ENCODE measurements at places on chromosomes 11 and 22. TPM values are rescaled to one million over a fixed set of nuclear protein-coding genes. Genes with fewer than 3 reads are reported as not detected.

DNA sequence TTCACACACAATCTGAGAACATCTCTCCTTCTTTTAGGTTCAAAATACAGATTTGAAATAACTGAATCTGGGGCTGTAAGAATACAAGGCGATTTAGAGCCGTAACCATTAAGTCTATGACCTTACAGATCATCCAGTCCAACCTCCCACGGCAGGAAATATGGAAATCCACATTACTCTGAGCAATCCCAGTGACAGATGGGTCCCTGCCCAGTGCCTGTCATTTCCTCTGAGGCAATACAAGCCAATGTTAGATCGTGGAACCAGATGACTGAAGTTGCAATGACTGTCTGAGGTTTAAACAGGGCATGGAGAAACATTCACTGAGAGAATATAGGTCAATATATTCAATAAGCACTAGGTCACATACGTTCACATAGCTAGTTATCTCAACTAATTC, 77.4 kb upstream of the OR5AK2 start:
- DNase-seq = no peak

- DNase-seq = peak; percentile 54
Measured at GRCh38 chr11:111441443-111441842, 62.4 kb upstream of the POU2AF1 start.

DNA sequence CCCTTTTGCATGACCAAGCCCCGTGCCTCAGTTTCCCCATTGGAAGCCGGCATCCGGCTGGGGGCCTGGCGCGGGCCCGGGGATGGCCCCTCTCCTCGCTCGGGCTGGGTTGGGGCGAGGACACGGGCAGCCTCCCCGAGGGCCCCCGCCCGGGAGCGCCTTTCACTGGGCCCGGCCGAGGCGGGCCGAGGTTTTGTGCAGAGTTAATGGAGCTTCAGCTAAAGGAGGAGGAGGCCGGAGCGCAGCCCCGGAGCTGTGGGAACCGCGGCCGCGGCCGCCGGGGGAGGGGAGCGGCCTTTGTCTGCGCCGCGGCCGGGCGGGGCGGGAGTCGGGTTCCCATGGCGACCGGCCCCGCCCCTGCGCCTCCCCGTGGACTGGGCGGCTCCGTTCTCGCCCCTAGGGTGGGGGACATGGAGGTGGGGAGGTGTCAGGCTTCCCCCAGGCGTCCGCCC, 1.4 kb upstream of the MAPK11 start:
- DNase-seq = no peak

- DNase-seq = no peak
Measured at GRCh38 chr22:47918276-47918921, 1155.9 kb downstream of the TBC1D22A start.

DNA sequence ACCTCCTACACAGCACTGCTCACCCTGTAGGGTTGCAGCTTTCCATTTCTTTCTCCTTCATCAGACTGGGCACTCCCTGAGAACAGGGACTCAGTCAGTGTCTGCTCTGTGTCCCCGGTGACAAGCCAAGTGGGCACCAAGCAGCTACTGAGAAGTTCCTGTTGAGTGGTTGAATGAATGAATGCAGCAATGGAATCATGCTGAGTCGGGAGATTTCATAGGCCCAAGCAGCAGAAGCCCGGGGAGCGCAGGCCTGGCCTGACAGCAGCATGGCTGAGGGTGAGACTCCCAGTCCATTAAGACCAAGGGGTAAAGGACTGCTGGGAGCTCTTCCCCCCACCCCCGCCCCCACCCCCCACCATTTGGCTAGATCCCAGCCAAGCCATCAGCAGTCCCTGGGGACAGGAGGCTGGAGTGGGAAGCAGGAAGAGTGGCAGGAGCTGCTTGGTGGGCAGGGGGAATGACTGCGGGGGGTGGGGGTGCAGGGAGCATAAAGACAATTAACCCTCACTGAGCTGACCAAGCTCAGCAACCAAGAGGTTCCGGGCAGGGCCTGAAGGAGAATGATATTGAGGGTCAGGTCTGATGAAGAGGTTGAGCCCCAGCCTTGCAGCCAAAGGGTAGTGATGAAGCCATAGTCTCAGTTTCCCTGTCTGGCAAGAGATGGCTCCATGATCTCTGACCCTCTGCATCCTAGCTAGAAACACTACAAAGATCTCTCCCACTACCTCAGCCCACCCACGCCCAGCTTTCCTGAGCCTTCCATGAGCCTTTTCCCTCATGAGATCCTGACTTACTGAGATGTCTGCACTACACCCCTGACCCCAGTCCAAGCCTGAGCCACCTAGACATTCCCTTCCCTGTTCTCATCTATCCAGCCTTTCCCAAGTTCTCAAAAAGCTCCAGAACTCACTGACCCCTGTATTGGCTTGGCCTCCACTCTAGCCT, 2.8 kb downstream of the PDE2A start:
- DNase-seq = no peak

- DNase-seq = no peak
Measured at GRCh38 chr22:30368420-30368819, 11.6 kb downstream of the CCDC157 start.

DNA sequence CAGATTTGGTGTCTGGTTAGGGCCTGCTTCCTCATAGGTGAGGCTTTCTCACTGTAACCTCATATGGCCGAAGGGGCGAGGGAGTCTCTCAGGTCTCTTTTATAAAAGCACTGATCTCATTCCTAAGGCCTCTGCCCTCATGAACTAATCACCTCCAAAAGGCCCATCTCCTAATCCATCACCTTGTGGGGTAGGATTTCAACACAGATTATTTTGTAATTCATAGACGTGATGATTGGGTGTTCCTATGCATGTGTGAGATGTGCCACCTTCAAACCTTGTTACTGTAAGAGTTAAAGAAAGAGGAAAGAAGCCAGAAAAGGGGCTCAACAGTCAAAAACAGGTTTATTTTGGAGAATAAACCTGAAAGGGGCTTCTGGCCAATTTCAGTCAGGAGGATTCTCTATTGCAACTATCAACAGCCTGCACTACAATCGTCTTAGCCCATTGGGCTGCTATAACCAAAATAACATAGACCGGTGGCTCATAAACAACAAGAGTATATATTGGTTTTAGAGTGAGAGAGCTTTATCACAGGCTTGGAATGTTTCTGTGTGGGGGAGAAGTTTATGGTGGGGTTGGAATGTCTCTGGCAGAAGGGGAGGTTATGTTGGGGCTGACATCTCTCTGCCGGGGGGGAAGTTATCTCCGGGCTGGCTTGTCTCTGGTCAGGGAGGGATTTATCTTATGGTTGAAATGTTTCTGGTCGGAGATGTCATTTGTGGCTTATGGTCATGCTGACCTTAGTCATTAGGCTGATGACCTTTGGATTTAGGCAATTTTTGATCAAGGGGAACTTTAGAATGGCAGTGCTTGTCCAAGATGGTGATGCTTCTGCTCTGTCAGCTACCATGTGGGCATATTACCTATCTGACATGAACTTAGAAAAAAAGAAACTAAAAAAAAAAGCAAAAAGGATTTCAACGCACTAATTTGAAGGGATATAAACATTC, 35.1 kb downstream of the CSF2RB start:
- DNase-seq = no peak

- no peak for DNase-seq
Measured at GRCh38 chr22:34917239-34917638, 148.7 kb upstream of the ISX start.

- DNase-seq = no peak
Measured at GRCh38 chr11:65821107-65821506, 12.7 kb upstream of the SNX32 start.

DNA sequence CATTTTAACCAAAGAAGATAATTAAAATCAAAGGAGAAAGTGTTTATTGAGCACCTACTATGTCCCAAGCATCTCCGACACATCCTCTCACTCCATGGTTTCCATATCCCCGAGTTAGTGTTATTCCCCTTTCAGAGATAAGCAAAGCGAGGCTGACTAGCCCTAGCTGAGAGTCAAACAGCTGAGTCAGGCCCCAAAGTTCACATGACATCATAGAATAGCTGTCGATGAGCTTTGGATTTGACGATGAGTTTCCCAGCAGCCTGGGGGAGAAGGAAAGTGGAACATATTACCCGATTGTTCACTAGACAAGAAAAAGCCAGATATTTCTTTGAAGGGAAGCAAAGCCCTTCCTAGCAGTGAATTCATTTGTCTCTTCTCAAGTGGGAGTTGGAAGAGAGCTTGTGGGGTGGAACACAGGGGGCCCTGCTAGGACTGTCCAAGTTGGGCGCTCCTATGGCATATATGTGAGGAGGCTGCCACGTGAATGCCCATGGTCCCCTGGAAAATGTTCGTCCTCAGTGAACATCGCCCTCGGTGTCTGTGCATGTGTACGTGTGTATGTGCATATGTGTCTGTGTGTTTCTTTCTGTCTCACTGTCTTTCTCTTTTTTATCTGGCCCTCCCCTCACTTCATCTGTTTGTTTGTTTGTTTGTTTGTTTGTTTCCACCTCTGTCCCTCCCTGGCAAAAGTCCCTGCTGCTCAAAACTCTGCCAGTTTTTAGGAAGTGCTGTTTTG, 493 bp upstream of the CYTH4 start:
- no peak for DNase-seq

DNA sequence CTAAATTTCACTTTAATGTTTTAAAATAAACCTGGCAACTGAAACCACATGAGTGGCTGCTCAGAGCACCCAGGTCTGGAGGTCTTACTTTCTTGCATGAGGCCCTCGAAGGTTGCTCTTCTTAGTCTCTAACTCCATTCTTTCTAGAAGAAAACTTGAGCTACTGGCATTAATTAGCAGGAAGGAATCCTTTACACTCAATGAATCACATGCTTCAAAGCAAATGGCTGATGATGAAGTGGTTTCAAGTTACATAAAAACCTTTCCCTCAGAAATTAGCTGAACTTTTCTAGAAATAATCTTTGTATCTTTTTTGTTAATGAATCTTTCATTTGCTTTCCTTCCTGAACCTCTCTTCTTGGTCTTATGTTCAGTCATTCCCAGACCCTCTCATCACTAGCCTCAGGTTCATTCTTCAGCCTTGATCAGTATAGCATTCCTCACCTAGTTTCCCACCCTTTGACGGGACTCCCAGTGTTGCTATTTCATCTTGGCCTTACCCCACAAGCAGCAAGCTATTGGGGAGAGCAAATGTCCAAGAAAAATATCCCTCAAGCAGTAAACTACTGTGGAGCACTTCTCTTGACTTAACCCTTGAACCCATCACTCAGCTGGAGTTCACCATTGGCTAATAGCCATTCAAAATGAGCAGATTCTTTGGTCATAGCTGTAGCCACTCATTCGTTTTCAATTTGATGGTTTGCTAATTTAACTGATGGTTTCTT, 75.1 kb downstream of the INSC start:
- DNase-seq = no peak

GRCh38 chr11:28242596-28242995, 134.4 kb downstream of the METTL15 start:
- no peak for DNase-seq

DNA sequence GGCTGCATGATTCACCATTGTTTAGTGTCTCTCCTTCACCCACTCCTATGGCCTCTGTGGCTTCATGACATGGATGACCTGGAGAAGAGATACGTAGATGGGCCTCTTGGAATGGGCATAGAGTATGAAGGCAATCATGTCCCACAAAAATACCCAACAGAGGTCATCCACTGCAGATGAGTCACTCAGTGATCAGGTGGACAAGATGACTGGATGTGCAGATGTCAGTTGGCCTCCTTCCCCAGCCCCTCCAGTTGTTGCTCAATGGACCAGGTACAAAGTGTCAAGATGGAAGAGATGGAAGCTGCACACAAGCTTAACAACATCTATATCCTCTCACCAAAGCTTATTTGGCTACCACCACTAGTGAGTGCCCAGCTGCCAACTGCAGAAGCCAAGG, 41.0 kb upstream of the CLPB start:
- DNase-seq = no peak

- no peak for DNase-seq
Measured at GRCh38 chr11:76268498-76268897, 62.2 kb upstream of the WNT11 start.

DNA sequence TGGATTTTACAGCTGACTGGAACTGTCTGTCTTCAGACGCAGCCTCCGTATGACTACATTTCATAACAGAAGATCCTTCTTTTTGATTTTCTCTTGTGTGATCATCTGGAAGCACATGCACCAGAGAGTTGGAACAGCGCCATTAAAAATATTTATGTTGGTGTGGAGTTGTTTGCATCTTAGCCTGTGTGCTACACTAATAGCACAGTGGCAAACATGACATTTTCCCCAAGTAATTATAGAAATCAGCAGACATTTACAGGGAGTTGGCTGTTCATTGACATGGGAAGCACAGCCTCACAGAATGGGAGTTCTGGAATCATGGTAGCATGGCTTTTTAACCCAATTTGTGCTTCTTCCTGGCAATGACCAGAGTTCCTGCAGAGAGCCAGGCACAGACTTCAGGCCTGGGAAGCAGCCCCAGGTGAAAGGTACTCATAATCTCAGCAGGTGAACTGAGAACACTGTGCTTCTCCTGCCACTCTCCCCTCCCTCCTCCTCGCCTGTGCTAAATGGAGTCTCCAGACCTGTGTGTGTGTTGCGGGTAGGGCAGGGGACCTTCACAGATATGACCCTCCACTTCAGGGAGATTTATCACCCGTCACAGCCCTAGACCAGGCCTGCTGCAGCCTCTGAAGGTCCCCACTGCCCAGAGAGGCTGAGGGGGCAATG, 82.8 kb upstream of the PLET1 start:
- DNase-seq = no peak

- no peak for DNase-seq
Measured at GRCh38 chr11:46381048-46381818, at the start of gene MDK. MDK (plus strand) TSS chr11:46381669; CDS start chr11:46382058, 389 bp downstream.

DNA sequence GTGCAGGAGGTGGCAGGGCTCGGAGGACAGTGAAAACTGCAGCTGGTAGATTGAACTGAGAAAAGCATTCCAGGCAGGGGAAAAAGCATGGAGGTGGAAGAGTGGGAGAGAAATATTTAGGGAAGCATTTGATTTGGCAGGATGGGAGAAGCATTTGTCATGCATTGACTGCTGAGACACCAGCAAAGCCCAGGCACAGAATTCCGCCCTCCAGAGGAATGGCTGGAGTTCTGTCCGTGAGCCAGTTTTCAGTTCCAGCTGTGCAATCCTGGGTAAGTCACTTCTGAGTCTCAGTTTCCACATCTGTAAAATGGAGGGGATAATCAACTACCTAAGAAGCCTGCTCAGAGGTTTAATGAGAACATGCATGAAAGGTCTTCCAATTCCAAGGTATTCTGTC, 4.3 kb upstream of the TSKU start:
- DNase-seq = no peak

- no peak for DNase-seq
Measured at GRCh38 chr11:111445586-111445985, 66.5 kb upstream of the POU2AF1 start.

- DNase-seq = no peak
Measured at GRCh38 chr22:47084226-47084625, 321.8 kb downstream of the TBC1D22A start.

DNA sequence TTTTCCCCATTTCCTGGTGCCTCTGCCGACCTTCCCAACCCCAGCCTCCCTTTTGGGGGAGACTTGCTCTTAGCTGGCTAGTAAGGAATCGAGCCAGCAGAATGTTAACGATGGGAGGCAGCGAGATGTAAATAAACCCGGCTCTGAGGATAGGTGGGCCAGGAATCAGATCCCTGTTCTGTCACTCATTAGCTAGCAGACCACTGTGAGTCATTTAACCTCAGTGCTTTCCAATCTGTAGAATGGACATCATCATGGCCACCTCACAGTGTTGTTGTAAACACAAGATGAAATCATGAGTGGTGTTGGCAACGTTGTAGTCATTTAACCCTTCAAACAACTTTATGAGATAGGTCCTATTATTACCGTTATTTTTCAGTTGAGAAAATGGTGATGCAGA, 208.6 kb downstream of the KIRREL3 start:
- DNase-seq = no peak

TLCD5 gene
- 4.1 TPM for polyA plus RNA-seq

TNNT3 gene
- not detected for polyA plus RNA-seq

UBXN1 gene
- polyA plus RNA-seq = 150 TPM

LARGE2 gene
- 65.8 TPM for polyA plus RNA-seq

FADS3 gene
- polyA plus RNA-seq = 8.0 TPM

PSMD13 gene
- polyA plus RNA-seq = 190 TPM

BTG4 gene
- polyA plus RNA-seq = 0.10 TPM

DEUP1 gene
- polyA plus RNA-seq = not detected
